Anterior cingulate cortex (tissue), 58 donors: ENCODE measurements at places on chromosomes 16 and 17.

DNA sequence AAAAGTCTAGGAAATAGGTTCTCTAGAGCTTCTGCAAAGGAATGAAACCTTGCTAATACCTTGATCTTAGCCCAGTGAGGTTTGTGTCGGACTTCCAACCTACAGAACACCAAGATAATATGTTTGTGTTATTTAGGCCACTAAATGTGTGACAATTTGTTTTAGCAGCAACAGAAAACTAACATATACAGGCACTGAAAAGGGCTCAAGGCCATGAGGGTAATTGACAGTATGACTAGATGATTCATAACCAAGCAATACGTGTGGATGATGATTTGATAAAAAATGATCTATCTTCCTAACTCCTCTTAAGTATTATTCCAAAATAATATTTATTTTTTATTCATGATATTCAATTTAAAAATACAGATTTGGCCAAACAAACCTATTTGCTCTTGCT, 27.7 kb upstream of the MED13 start:
- no peak for DNase-seq

- DNase-seq: no peak
Measured at GRCh38 chr17:312476-313148, 40.0 kb downstream of the RPH3AL start.

GRCh38 chr16:57971848-57972247, 920 bp upstream of the CNGB1 start:
- DNase-seq: no peak

- DNase-seq: no peak
Measured at GRCh38 chr16:695355-696089, 5.3 kb upstream of the WDR24 start.

- DNase-seq: no peak
Measured at GRCh38 chr16:69793526-69793925, 31.4 kb downstream of the WWP2 start.

GRCh38 chr16:76931186-76931585, 259.8 kb upstream of the MON1B start:
- DNase-seq: no peak

DNA sequence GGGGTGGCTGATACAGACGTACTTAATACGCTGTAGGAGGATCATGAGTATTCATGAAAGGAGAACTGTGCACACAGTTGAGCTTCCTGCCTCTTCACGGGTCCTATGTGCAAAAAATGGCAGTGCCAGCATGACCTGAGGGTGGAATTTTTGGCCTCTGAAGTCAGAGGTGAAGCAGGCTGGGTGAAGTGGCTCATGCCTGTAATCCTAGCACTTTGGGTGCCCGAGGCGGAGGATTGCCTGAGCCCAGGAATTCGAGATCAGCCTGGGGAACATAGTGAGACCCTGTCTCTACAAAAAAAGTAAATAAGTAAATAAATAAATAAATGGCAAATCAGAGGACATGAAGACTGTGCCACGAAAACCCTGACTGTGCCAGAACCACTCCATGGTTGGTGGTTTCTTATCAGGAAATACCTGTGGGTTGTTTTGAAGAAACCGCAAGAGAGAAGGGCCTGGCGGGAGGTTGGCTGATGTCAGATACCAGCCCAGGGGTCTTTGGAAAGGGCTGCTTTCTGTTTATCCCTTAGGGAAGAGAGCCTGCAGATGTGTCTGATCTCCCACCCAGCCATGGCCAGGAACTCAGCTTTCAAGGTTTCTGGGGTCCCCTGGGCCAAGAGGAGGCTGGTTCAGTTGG, 3.4 kb downstream of the ASPSCR1 start:
- DNase-seq: no peak

DNA sequence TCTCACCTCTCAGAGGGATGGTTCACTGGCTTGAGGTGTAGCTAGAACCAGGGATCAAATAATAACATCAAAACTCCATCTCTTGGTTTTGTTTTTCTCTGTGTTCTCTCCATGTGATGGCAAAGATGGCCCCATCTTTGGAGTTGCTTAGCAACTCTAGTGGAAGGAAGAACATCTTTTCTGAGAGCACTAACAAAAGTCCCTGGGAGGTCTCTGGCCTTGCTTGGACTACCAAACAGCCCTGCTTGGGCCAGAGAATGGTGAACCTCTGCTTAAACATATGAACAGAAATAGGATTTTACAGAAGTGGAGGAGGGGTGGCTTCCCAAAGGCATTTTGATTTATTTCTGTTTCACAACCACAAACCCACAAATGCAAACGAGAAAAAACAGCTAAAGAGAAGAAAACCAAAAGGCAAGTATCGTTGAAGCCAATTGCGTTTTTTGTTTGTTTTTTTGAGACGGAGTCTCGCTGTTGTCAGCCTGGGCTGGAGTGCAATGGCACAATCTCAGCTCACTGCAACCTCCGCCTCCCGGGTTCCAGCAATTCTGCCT, 13.2 kb downstream of the GABARAPL2 start:
- no peak for DNase-seq

- no peak for DNase-seq
Measured at GRCh38 chr16:4525069-4525468, 13.5 kb downstream of the CDIP1 start.

DNA sequence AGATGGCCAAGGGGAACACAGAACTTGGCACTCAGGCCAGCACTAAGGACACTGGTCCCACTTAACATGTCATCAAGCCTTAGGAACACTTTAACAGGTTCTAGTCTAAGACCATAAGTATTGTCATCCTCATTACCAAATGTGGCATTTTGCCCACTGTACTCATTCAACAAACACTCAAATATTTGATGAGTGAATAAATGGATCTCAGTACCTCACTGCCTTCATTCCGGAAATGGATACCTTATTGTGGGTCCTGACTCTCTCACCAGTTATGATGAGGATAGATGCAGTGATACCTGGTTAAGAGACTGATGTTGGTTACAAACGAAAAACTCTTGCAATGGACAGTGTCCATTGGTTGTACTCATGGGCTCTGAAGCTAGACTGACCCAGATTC, 455.2 kb upstream of the DYNLRB2 start:
- DNase-seq: no peak

DNA sequence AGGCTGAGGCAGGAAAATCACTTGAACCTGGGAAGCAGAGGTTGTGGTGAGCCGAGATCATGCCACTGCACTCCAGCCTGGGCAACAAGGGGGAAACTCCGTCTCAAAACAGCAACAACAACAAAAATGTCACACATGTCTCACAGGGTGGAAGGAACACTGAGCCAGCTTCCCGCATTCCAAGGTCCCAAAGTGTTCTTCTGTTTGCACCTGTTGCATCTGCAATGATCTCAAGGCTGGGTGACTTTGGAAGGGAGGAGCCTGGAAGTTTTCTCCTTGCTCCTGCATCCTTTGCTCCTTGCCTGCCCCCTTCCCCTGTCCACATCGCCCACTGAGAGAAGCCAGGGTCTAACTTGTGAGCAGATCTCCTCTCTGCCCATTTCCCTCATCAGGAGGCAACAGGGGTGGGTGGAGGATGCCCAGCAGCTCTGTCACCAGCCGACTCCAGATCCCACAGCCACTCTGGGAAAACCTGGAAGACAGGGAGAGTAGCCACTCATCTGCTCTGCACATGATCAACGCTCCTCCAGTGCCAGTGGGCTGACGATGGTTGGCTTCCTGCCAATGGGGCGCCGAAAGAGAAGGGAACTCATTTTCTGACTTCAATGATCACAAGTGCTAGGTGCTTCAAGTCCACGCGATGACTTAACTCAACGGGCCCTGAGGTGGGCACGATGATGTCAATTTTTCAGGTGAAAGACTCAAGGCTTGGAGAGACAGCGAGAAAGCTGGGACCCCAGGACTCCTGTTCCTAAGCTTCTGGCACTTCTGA, 12.6 kb downstream of the CHST6 start:
- DNase-seq: no peak

DNA sequence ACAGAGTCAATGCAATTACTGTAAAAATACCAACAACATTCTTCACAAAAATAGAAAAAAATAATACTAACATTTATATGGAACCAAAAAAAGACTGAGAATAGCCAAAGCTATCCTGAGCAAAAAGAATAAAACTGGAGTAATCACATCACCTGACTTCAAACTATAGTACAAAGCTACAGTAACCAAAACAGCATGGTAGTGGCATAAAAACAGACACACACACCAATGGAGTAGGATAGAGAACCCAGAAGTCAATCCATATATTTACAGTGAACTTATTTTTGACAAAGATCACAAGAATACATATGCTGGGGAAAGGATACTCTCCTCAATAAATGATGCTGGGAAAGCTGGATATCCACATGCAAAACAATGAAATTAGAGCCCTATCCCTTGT, 84.2 kb downstream of the CEP112 start:
- DNase-seq: no peak

DNA sequence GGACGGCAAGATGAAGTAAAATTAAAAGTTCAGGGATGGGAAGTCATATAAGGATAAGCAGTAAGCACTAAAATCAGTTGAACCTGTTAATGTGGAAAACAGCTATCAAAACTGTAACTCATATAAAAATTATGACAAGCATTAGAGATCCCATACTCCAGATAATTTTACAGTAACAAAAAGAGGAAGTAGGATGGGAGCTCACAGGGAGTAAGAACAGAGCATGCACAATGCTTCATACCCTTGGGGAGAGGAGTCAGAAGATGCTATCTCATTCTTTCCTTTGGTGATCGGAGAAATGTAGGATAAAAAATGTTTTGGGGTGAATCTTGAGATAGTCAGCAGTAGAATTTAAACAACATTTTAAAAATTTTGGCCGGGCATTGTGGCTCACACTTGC, 164.7 kb upstream of the CACNG5 start:
- DNase-seq: no peak
